ENCODE measurements at places on chromosomes 3 and 15. TPM values are rescaled to one million over a fixed set of nuclear protein-coding genes. Genes with fewer than 3 reads are reported as not detected.
A peak's percentile ranks its signal among the peaks of the same experiment; 100 is the strongest.

- peak; percentile 21 for DNase-seq
Observed at GRCh38 chr15:92074646-92075045, 221.1 kb downstream of the SLCO3A1 start.

DNA sequence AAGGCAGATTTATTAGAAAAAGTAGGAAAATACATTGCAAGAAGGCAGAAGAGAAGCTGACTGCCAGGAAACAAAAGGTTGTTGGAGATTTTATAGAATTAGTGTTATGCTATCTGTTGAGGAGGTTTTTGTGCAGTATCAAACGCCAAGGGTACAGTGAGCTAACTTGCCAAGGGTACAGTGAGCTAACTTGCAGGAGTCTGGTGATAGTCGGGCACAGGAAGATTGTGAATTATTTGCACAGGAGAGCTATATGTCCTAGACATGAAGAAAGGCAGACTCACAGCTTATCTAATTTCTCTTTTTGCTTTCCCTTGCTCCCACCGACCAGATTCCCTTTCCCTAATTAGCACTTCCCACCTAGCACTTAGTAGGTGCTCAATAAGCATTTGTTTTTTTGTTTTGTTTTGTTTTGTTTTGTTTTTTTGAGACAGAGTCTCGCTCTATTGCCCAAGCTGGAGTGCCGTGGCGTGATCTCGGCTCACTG is 2.7 kb upstream of the CSK start:
- DNase-seq, result no peak

GRCh38 chr15:78909160-78909695 is 35.6 kb downstream of the CTSH start:
- DNase-seq, result no peak

GRCh38 chr3:113557374-113557773 is 25.0 kb downstream of the SIDT1 start:
- DNase-seq, result peak; percentile 37

GRCh38 chr3:144259267-144259666 is 287.6 kb downstream of the DIPK2A start:
- DNase-seq, result no peak

GRCh38 chr3:32614956-32615355 is 44.3 kb upstream of the DYNC1LI1 start:
- no peak for DNase-seq

DNA sequence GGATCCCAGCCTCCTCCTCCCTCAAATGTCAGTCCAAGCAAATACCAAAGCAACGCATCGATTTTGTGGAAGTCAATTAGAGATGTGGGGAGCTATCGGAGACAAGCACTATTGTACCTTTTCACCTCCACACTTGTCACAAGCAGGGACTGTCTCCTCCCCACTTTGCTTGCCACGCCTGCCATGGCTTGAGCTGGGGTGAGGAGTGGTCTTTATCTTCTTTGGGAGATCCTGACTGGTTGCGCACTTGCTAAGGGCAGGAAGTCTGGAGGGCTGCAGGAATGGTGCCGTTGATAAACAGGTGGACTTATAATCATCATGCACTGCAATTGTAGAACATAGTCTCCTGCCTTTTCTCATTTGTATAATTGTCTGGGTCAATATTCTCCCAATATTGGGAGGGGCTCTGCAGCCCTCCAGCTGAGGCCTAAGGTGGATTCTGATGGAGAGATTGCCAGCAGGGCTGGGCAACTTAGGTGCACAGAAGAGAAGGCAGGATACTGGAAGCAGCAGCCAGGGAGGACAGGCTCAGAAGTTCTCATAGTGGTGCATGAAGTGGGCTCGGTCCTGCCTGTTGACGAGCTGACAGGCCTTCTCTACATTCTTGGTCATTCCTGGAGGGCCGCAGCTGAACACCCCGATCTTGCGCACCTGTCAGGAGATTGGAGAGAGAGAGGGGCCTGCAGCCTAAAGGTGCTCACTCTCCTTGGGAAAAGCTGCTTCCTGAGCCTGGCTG is 20.2 kb downstream of the DUOX2 start:
- DNase-seq, result no peak

DNA sequence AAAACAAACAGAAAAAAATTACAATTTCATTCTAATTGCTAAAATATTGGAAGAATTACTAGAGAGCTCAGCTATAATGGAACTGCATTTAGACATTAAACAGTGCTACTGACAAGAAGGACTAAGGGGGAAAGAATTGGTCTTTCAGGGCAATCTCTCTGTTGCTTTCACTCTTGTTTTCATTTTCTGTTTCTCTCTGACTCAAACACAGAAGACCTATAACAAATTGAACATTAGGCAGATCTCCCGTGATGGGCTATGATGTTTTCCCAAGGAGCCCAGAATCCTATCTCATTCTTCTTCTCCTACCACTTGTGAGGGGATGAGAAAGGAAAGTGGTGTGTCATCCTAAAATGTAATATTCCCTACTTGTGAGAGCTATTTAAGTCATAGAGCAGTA is 358.0 kb upstream of the TGFBR2 start:
- no peak for DNase-seq

GRCh38 chr3:110773413-110773954 is 298.1 kb upstream of the NECTIN3 start:
- no peak for DNase-seq

- DNase-seq, result peak; percentile 70
Observed at GRCh38 chr15:51499379-51499976, 123.1 kb downstream of the DMXL2 start.

GRCh38 chr15:77504306-77504705 is 83.6 kb downstream of the HMG20A start:
- DNase-seq, result peak; percentile 37

- DNase-seq, result no peak
Observed at GRCh38 chr3:189962466-189962865, 158.2 kb downstream of the P3H2 start.

- no peak for DNase-seq
Observed at GRCh38 chr15:27341780-27342343, 370.9 kb downstream of the GABRG3 start.

GRCh38 chr15:38487378-38487777 is 33.5 kb downstream of the FAM98B start:
- no peak for DNase-seq

DNA sequence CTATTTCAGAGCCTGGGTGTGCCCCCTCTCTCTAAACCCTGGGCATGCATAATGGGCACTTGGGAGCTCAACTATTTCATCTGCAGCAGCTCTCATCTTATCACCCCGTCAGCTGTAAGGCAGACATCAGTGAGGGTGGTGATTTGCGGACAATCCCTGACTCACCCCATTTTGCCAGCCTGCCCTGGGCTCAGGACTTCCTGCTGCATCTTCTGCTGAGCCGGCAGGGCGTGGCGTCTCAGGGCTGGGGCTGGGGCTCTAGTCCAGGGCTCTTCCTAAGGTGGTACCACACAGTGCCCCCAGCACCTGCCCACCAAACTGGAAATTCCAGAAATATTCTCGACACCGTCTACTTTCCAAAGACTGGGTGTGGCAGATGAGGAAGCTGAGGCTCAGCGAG is 925 bp upstream of the PSTPIP1 start:
- no peak for DNase-seq

VWA5B2 gene
- total RNA-seq, result 0.13 TPM

SLC9C1 gene
- total RNA-seq, result not detected

KAT2B gene
- total RNA-seq, result 4.6 TPM

CASR gene
- total RNA-seq, result not detected

Measured in A673 (cell line).